ENCODE measurements at places on chromosomes 7 and 10.

DNA sequence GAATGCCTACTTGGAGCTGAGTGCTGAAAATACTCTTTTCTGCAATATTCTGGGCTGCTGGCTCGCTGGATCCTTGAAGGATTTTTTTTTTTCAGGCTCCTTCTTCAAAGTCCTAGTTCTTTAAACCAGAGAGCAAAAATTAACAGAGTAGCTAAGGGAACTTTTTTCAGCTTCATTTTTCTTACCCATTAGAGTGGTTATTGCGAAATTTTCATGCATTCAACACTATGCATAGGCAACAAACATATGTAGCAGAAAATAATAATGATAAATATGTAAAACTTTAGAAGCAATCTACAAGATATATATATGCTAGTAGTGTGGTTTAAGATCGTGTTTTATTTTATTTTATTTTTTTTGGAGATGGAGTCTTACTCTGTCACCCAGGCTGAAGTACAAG lies 264.6 kb downstream of the SFMBT2 start:
- no peak for DNase-seq

- DNase-seq: no peak
These were observed 633.4 kb downstream of the PARD3 start for GRCh38 chr10:34181553-34182300.

GRCh38 chr10:125083576-125083920 lies 76.8 kb downstream of the CTBP2 start:
- no peak for DNase-seq

DNA sequence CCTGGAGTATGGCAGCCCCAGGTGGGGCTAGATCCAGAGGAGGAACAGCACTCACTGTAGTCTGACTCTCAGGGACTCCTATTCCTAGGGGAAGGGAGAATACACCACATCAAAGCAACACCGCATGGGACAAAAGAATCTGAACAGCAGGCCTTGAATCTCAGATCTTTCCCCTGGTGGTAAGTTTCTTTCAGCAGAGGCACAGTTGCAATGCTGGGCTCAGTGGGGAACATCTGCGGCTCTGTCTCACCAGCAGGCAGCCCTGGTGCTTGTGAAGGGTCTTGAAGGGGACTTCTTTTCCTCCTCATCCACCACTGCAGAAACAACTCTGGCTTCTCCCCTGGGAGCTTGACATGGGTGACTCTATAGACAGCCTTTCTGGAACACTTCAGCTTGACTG lies 111.2 kb upstream of the ARHGAP21 start:
- no peak for DNase-seq

- DNase-seq: no peak
These were observed 205.7 kb downstream of the EBF3 start for GRCh38 chr10:129758207-129759021.

GRCh38 chr7:8157296-8157695 lies 104.7 kb downstream of the ICA1 start:
- no peak for DNase-seq
